Stimulated activated CD4-positive, alpha-beta T cell treated with anti-CD3 and anti-CD28 coated beads, Interleukin-1b, Interleukin-23, amount 100 ng/mL, for 24 hours (primary cell): ENCODE measurements at places on chromosomes 3 and 15.

GRCh38 chr3:157876556-157876955 is 229.7 kb downstream of the SHOX2 start:
- DNase-seq = no peak

DNA sequence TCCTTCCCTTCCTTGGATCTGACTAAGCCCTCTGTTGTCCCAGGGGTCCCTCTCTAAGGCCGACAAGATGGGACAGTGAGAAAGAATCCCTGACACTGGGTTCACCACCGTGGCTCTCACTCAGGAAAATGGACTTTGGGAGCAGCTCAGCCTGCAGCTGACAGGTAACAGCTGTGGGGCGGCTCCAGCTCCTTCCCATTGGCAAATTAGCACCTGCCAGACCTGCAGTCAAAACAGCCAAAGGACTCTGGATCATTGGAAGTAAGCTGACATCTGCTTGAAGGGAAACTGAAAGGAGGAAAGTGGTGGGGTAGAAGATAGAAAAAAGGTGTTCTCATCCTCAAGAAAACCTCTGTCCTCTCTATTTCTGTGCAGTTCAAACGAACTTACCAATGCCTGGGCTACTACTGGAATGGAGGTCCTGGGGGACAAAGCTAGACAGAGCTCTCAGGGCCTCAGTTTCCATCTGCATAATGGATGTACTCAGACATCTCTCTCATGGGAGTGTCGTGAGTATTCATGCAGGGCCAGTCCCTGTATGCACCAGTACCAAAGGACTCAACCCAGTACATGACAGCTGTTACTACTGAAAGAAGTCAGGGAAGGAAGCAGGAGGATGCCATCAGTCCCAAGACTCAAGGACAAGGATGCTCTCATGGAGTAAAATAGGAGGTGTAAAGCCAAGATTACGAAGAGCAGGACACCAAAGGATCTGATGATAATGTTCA is 53.6 kb upstream of the DCLK3 start:
- no peak for DNase-seq

DNA sequence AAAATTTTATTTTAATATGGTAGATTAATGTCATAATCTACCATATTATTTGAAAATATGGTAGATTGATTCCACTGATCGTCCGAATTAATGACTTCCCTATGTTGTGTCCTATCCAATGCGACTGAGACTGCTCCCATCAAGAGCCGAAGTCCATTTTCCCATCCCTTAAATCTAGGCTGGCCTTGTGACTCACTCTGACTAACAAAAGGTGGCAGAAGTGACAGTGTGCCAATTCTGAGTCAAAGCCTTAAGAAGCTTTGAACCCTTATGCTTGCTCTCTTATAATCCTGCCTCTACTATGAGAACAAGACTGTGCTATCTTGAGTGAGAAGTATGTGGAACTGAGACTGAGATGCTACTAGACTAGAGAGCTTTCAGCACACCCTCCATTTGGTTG is 387.2 kb downstream of the ROBO1 start:
- no peak for DNase-seq

GRCh38 chr3:97823046-97824004 is 1.5 kb downstream of the CRYBG3 start:
- DNase-seq = no peak

DNA sequence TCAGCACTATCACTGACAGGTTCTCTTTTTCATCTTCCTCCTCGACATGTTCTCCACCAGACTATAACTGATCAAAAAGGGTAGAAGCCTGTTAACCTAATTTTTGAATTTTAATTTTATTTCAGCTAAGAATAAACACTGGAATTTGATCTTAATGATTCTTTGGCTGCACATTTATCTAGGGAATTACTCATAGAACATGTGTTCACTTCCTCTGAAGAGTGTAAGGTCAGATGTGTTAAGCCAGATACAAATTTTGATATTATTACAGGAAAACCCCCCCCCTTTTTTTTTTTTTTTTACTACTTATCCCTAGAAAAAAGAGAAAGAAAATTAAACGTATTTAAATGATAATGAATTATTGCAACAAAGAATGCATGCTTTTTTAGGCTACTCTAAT is 15.0 kb downstream of the DCBLD2 start:
- DNase-seq = no peak

DNA sequence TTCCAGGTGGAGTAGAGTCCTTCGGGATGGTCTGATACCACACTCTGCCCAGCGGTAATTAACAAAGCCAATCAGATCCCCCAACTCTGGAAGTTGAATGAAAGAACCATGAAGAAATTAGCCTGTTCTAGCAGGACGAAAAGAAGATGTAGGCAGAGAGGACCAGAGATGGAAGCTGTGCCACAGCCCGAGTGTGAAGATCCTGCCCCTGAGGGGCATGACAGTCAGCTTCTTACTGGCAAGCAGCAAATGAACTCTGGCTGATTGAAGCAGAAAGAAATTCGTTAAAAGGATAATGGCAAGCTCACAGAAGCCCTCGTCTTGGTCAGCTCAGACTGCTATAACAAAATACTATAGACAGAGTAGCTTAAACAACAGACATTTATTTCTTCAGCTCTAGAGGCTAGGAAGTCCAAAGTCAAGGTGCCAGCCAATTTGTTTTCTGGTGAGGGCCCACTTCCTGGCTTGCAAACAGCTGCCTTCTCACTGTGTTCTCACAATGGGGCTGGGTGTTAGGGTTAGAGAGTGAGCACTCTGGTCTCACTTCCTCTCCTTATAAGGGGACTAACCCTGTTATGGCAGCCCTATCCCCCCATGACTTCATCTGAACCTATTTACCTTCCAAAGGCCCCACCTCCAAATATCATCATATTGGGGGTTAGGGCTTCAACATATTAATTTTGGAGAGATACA is 307.1 kb downstream of the VPS13C start:
- no peak for DNase-seq

DNA sequence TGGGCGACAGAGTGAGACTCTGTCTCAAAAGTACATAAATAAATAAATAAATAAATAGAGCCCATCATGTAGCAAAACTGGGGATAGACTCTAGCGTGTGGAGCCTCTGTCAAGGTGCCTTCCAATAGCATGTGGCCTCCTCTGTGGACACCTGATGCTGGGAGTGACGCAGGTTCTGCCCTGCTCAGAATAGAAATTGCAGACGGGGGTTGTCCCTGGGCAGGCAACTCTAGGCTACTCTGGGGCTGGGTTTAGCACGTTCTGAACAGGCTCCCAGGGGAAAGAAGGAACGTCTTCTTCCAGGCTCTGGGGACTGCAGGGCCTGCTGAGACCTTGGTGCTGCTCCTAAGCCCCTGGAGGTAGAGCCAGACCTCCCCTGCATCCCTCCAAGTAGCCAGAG is 65.3 kb downstream of the EPHB3 start:
- no peak for DNase-seq

GRCh38 chr15:65828585-65828984 is 36.5 kb upstream of the DENND4A start:
- DNase-seq = no peak

DNA sequence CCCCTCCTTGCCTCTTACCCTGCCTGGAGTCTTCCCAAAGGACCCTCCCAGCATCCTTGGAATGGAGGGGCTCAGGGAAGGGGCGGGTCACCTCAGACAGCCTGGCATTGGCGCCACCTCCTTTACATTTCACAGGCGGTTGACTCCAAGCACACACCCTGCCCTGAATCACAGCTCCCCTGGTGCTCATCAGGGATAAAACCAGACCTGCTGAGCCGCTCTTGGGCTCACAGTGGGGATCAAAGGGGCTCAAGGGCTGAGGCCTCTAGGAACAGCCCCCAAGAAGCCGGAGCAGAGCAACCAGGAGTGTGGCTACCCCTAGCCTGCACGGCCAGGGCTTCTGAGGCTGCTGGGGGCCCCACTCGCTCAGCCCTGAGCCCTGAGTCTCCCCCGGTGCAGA is 16.6 kb downstream of the LINGO1 start:
- DNase-seq = no peak

DNA sequence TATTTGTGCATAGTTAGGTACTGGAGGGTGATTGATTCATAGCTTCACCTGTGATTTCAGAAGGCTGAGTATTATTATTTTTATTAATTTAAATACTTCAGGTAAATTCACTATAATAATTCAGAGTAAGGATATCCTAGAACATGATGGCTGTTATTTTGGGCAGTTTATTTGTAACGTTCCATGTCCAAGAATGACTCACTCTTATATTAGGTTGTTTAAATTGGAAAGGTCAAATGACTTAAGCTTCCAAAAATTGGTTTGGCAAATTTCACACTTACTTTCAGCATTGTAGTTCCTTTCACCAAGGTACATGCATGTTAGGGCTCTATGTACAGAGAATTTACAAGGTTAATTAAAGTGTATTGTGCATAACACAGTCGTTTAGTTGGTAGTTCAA is 120.2 kb downstream of the EPHA3 start:
- no peak for DNase-seq

GRCh38 chr3:73094951-73095350 is 33.5 kb downstream of the EBLN2 start:
- DNase-seq = no peak

DNA sequence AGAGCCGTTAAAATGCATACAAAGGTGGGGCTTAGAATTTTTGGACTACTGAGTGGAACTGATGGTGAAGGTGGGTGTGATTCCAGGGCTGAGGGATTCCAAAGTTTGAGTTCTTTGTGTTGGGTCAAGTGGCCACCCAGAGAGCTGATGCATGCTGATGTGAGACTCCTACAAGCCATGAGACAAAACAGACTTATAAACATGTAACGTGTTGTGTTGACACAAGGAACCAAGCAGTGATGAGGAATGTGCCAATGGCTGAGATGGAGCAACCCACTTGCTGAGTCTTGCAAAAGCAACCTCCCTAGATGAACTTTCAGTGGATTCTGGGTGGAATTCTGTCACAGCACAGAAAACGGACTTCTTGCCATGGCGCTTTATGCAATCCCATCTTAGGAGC is 289.0 kb downstream of the TLE3 start:
- DNase-seq = no peak

DNA sequence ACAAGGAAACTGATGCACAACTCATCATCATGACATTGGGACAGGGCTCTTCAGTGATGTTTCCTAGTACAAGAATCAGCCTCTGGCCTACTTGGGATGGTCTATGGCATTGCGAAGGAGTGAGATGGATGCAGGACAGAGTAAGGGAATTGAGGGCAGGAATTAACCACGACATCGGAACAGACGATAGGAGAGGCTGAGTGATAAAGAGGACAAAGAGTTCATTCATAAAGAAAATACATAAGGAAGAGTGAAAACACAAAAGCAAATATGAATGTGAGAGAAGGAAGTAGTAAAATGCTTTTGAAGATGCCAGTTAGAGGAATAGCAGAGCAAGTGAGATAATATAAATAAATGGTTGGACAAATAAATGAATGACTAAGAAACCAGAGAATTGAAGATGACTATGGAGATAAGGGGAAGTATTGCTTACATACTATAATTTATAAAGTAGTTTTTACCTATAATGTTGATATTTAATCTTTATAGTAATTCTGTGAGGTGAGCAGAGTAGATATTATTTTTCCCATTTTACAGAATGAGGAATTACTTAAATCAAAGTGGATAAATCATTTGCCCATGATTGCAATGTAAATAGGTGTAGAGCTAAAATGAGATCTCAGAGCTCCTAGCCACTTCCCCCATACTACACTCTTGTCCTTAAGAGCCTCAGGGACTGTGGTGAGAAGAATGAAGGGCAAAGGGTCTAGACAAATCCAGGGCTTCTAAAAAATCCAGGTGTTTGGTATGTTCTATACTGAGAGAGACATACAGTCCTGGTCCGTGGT is 203.3 kb downstream of the DTWD1 start:
- no peak for DNase-seq

DNA sequence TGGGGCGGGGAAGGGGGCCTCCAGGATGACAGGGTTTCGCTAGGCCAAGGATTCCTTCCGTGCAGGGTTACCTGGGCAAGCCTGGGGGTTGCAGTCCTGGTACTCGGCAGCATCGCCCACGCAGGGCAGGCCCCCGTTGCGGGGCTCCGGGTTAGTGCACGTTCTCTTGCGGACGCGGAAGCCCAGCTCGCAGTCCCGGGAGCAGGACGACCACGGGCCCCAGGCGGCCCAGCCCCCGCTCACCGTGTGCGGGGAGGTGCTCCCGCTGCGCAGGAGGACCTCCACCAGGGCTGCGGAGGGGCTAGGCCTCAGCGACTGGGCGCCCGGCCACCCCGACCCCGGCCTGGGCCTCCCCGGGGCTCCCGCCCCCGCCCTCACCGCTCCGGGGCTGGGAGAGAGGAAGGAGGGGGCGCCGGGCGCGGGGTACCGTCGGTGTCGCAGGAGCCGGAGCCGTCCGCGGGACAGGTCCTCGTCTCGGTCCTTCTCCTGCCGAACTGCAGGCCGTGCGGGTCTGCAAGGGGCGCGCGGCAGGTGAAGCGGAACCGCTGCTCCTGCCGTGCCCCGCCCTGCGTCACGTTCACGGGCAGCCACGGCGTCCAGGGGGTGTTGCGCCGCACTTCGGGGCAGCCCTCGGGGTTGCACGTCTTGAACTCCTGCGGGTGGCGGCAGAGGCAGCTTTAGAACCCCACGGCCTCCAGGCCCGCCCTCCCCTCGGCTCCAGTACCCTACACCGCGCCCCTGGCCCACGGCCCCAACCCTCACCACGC is 114.6 kb downstream of the SEMA5B start:
- no peak for DNase-seq

- no peak for DNase-seq
Measured at GRCh38 chr3:44516230-44516629, 38.8 kb upstream of the ZNF445 start.

DNA sequence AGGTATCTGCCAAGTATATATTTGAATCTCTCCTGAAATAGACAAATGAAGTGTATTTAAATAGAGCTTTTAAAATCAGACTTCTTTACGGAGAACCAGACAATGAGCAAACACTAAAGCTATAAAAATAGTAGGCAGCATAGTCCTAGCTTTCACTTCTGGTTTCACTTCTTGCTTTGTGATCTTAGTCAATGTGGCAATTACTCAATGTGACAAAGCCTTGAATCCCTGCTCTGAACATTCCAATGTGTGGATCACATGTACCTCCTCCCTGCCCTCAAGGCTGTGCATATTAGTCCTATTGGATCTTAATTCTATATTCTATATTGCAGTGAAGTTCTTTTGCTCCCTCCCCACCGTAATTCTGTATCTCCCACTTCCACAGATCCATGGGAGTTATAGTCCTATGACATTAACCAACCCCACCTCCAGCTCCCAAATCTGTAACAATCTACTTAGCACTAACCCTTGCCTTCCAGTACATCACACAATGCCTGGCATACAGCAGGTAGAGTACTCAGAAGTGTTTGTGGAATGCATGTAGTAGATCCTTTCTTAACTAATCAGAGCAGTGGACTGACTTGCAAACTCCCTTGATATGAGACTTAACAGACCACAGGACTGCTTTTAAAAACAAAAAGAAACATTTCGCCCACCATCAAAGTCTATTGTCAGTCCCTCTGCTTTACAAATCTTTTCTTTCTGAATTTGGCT is 24.3 kb upstream of the CP start:
- DNase-seq = no peak

- DNase-seq = no peak
Measured at GRCh38 chr3:78724859-78725258, 1042.9 kb downstream of the ROBO1 start.
